NCI-H526 treated with DMSO at 0.1 percent for 48 hours (cell line): ENCODE measurements at places on chromosomes 6 and 20.

DNA sequence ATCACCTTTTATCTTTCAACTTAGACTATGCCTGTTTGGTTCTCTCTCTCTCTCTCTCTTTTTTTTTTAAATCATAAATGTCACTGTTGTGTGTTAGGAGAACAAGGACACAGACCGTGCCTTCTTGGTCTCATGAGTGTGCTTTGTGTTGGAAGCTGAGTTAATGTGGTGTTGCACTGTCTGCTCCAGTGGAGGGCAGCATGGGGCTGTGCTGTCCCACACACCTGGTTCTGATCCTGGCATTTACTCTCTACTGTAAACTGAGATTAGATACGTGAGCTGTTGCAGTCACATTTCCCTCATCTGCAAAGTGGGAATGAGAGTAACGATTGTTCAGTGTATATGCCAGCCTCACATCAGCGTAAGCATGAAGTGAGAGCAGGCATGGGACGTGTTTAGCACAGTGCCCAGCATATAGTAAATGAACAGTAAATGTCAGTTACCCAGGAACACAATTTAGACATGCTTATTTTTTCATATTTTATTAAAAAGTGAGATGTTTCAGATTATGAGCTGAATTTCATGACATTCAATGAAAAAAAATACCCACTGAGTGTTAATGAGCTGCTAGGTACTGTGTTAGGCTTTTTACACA, 161.1 kb downstream of the FARS2 start:
- no peak for DNase-seq

DNA sequence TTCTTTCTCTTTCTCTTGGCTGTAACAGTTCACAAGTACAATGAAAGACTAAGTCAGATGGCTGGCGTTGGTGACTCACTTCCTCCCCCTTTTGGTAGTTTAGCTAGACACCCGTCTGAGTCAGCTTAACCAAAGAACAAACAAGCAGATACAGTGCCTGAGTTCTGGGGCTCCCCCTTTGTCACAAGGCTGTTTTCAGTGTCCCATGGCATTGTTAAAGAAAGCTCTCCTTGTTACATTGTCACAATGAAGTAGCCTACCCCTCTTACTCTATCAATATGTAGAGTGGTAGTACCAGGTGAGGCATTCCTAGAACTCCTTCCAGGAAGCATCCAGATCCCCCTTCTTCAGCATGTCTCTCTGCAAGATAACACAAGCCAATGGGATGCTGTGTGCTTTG, 38.6 kb downstream of the KIAA0408 start:
- peak; percentile 37 for DNase-seq

- DNase-seq, result peak; percentile 62
Measured at GRCh38 chr20:48826883-48827771, 672 bp downstream of the PREX1 start.

GRCh38 chr20:37543828-37544227, 16.2 kb upstream of the BLCAP start:
- no peak for DNase-seq

- DNase-seq, result no peak
Measured at GRCh38 chr6:13373488-13373886, 45.1 kb upstream of the TBC1D7 start.

- peak; percentile 63 for DNase-seq
Measured at GRCh38 chr6:133568970-133569889, 319.7 kb upstream of the TCF21 start.

DNA sequence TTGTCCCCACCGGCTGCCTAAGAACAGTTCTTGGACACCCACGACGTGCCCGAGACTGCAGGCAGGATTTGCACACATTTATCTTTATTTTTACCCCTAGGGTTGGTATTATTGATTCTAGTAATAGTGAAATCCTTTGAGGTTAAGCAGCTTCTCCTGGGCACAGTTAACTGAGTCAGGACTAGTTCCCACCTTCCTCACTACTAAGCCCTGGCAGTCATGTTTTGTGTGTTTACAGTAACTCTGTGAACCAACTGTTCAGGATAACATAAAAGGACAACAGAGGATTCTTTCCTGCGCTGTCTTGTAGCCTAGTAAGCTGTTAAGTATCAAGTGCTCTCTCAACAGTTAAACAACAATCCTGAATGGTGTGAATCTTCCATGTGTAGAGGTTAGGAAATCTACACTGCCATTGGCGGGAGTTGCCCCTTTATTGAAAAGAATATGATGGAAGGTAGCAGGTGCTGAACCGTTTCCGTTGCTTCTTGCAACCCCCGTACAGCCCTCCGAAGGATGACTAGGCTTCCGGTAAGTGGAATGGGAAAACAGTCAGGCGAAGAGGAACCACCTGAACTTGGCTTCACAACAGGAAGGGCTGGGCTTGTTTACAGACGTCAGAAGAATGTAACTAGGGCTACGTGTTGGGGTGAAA, 979 bp upstream of the SOD2 start:
- no peak for DNase-seq

DNA sequence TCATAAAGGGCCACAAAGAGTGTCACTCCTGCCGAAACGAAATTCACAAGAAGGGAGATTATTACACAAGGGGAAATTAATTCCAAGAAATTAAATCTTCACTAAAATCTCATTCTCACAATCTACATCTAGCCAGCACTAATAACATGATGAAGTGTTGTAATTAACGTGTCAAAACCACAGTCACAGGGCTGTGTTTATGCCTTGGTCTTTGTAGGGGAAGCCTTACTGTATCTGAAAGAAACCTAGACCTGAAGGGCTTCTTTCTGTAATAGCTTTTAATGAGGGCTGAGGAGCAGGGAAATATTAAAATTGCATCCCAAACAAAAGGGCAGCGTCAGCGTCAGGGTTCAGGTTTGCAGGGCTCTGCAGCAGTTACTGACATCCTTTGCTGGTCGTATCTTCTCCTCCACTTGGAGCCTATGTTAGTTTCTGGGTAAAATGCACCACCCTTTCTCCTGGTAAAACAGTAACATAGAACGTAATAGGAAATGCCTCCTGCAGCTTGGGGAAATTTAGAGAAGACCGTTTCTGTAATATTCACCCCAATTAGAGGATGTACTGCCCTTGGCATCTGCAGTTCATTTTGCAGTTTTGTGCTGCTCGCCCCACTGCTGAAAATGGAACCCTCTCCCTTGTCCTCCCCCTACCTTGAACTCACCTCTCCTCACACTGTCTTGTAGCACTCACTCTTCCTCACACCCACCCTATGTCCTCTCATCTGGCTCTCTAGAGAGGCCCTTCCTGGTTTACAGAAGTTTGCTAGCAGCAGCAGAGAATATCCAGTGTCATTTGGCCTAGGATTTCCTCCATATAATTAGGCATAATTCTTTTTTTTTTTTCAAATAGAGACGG, 109.0 kb upstream of the TRAF3IP2 start:
- DNase-seq, result no peak

- no peak for DNase-seq
Measured at GRCh38 chr6:19869464-19869863, 32.3 kb downstream of the ID4 start.

- peak; percentile 28 for DNase-seq
Measured at GRCh38 chr6:137799950-137800568, 67.0 kb upstream of the TNFAIP3 start.

DNA sequence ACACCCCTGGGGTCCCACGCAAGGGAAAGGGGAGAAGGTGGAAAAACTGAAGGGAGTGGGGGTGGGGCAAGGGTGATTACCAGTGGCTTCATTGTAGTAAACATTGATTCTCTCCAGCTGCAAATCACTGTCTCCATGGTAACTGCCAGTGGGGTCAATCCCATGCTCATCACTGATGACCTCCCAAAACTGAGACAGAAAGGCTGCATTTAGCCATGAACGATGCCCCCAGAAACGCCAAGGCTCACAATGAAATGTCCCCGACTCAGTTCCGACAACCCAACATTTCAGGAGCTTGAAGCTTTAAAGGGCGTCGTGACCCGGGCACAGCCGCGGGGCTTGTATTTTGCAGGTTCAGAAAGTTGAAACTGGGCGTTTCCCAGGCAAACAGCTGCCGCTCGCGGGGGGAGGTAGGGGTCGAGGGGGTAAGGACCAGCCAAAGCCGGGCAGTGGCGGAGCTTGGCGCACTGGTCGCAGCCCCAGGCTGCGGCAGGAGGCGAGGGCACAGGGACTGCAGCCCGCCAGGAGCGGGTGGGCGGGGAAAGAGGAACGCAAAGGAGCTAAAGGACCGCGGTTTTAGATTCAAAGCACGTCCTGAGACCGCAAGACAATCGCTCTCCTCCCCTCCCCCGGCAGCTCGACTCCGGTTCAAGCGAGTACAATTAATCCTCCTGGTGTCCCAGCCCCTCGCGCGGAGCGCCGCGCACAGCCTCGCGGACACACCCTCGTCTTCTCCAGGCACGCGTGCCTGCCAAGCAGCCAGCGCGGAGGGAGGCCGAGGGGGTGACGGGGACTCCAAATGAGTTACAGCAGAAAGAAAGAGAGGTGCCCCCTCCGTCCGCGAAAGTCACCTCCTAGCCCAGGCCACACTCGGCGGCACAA, 731 bp downstream of the TUBB2B start:
- peak; percentile 20 for DNase-seq

DNA sequence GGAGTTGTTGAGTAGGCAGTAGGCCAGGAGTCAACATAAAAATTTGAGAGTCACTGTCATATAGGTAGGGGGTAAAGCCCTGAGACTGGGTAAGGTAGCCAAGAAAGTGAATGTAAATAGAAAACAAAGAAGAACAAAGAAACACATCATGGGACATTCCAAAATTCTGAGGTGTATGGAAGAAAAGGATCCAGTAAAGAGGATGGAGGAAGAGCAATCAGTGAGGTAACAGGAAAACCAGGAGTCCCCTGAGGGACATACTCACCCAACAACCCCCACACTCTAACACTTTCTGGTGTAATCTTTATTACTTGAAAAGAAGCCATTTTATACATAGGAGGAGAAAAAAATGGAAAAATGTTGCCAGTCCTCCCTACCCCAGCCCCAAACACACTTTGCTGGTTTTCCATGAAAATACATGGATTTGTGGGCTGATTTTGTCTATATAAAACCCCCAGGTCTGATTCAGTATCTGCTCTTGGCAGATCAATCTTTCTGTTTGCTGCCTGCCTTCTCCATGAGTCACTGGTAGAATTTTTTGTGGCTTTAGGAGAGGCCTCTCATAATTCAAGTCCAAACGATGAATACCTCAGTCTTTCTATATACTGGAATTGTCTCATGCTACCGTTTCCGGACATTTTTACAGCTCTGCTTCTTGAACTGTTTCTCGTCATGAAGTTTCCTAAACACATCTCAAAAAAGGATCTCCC, 271.4 kb upstream of the MAN1A1 start:
- no peak for DNase-seq

GRCh38 chr6:110036408-110037302, 58.5 kb downstream of the GPR6 start:
- no peak for DNase-seq

GRCh38 chr6:144797881-144798589, 512.9 kb downstream of the UTRN start:
- DNase-seq, result no peak

GRCh38 chr20:9076440-9076839, 7.6 kb downstream of the PLCB4 start:
- no peak for DNase-seq

DNA sequence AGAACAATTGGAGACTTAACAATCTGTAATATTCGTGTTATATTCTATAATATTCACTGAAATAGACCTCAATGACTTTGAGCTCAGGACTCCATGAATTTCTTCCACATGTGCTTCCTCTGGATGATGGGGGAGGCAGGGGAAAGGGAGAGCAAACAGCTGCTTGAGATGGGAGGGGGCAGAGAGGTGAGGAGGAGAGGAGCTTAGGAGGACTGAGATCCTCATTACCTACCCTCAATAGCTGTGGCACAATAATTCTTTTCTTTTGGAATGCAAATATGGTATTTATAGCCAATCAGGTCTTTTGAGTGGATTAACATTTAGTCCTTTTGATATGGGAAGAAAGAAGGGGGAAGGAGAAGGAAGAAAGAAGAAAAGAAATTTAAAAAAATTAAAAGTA, 64.1 kb upstream of the ZNF217 start:
- no peak for DNase-seq

DNA sequence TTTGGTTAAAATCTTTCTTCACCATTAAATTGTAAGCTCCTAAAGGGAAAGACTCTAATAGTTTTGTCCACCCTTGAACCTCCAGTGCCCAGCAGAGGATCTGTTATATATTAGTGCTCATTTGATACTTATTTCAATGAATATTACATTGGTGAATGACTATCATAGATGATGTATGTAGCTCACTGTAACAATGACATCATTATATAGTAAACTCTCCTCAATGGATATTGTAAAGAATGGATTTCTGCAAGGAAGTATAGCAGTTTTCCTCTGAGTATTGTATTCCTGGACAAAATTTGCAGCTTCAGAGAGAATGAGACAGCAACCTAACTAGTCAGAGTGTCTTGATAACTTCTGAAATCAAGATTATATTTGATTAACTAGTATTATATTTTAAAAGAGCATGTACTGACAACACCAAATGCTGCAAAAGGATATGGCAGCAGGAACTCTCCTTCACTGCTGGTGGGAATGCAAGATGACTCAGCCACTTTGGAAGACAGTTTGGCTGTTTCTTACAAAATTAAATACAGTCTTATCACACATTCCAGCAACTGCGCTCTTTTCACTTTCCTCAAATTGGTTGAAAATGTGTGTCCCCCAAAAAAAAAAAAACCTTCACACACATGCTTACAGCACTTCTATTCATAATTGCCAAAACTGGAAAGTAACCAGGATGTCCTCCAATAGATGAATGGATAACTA, 189.8 kb upstream of the OPRM1 start:
- no peak for DNase-seq

DNA sequence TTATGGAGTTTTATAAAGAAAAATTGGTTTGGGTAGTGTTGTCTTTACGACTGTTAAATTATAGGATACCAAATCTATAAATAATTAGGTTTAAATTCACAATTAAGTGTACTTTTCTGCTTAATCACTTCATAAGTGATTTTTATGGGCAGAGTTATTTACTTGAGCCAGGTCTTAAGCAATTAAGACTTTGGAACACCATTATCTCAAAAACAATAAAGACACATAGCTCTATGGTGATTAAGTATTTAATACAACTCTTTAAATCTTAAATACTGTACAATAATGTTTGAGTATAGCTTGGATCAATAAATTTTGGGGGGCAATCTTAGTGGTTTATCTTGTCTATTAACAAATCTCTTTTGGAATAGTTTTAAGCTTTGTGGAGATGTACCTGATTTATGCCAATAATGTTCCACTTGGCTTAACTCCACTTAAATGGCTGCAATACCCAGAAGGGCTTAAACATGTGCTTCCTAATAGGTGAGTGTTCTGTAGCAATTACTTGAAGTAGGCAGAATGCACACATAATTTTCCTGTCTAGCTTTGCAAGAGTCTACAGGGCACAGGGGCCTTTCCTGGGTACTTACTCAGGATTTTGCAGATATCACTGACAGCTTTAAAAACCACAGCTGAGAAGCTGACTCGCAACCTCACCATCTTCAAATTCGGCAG, 7.5 kb downstream of the FERMT1 start:
- no peak for DNase-seq
